ENCODE measurements at places on chromosomes 1 and 21.

DNA sequence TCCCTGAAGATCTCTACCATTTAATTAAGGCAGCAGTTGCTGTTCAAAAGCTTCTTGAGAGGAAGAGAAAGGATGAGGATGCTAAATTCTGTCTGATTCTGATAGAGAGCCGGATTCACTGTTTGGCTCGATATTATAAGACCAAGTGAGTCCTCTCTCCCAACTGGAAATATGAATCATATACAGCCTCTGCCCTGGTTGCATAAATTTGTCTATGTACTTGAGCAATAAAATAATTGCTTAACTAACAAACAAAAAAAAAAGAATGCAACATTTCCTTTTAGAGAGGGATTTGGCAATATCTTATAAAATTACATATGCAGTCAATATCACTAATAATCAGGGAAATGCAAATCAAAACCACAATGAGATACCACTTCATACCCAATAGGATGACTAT lies 26.8 kb downstream of the ALDH9A1 start:
- DNase-seq: no peak

GRCh38 chr21:41655259-41655658 lies 111.6 kb downstream of the RIPK4 start:
- no peak for DNase-seq

- no peak for DNase-seq
Measured at GRCh38 chr1:21278860-21279845, 11.1 kb downstream of the ECE1 start.

GRCh38 chr1:164617377-164618201 lies 58.6 kb downstream of the PBX1 start:
- DNase-seq: peak; percentile 19

DNA sequence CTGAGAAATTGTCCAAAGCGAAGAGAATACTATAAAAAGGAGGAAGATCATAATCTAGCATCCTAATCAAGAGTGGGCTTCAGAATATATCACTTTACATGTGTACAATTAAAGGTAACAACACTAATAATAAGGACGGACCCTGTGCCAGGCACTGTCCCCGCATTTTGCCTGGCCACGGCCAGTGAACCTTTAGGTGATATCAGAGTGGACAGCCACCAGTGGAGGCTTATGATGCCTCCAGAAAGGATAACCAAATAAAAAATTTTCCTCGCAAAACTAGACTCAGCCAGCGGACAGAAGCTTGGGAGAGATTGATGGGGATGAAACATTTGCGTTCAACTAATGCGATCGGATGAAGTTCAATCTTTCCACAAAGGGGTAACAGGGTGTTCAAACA lies 436.4 kb downstream of the NPHP4 start:
- DNase-seq: no peak

DNA sequence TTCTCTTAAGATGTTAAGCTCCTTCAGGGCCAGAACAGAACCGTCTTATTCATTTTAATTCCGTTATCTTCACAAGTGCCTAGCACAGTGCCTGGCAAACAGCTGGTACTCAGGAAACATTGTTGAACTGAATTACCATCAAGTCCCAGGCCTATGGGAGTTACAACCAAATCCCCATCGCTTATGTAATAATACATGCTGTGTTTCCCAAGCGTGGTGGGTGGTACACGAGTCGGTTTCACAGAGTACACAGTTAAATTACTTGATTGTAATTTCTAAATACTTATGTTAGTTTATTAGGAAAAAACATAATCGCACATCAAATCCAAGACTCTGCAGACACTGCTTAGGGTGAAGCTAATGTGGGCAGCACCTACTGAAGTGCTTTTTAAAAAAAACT lies 1.0 kb downstream of the ANGEL2 start:
- DNase-seq: peak; percentile 21

DNA sequence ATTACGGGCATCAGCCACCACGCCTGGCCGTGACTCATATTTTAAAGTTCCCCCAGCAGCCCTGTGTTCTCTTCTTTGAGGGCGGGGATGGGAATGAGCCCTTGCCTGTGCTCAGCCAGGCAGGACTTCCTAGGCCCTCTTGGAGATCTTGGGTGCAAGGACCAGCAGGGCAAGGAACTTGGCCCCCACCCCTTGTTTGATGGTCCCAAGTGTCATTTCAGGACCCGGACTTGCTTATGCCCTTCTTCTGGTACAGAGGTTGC lies 9.3 kb downstream of the RASSF5 start:
- no peak for DNase-seq

DNA sequence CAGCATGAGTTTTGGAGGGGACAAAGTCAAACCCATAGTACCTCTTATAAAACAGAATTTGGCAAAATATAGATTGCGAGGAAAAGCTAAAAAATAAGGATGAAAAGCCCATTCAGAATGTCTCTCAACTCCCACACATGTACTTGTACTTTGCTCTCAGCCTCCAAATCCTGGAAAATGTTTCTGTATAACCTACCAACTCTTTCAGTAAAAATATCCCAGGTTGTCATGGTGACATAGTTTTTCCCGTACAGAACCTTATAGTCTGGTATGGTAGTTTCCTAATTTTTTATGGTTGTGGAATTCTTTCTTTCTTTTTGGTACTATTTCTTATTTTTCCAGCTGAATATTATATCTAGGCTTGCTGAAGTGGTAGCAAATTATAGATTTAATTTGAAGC lies 15.5 kb upstream of the RPS6KC1 start:
- DNase-seq: no peak

- DNase-seq: peak; percentile 42
Measured at GRCh38 chr1:205286335-205286950, 35.1 kb downstream of the NUAK2 start.

DNA sequence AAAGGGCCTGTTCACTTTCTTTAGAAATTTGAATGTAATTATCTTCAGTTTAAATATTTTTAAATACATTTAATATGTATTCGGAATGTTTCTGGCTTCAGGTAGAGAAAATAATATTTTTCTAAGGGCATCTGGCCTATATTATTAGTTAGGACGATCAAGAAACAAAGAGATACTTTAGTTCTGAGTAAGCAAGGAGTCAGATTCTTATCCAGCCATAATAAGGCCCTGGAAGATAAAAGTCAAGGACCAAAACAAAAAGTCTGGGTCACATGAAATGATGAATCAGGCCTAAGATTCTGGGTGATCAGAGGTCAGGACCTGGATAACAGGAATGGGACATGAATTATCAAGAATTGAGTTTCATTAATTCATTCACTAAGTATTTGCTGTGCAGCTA lies 6.3 kb downstream of the PHC2 start:
- no peak for DNase-seq

GRCh38 chr21:14866859-14867765 lies 197.7 kb downstream of the NRIP1 start:
- DNase-seq: no peak

DNA sequence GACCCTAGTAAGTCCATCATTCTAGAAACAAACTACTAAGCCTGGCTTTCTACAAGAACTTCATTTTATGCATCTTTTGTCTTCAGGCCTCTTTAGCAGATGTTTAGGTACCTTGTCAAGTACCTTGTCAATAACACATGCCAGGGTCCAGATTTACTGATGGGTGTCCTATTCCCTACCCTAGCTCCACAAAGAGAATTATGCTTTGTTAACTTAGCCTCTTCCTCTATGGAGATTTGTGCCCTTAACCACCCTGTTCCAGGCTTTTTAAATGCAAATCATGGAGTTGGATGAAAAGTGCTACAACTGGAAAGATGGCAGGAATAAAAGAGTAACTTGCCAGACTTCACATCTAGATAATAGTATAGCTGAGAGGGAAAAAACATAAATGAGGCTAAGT lies 42.7 kb downstream of the SPATA46 start:
- DNase-seq: no peak

- no peak for DNase-seq
Measured at GRCh38 chr1:30476476-30476875, 246.9 kb downstream of the MATN1 start.

- DNase-seq: no peak
Measured at GRCh38 chr1:244968881-244969280, 104.5 kb upstream of the HNRNPU start.

DNA sequence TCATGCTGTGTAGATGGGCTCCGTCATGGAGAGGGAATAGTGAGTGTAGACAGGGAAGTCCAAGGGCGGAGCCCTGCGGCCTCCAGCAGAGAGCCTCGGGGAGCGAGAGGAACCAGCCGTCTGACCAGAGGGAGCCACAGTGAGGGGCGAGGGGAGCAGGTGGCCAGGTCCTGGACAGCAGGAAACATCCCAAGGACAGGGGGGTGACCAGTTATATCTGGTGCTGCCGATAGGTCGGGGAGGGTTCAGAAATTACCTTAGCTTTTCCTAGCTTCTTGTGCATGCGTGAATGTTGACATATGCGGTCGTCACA lies 46.5 kb downstream of the TRAPPC10 start:
- no peak for DNase-seq

DNA sequence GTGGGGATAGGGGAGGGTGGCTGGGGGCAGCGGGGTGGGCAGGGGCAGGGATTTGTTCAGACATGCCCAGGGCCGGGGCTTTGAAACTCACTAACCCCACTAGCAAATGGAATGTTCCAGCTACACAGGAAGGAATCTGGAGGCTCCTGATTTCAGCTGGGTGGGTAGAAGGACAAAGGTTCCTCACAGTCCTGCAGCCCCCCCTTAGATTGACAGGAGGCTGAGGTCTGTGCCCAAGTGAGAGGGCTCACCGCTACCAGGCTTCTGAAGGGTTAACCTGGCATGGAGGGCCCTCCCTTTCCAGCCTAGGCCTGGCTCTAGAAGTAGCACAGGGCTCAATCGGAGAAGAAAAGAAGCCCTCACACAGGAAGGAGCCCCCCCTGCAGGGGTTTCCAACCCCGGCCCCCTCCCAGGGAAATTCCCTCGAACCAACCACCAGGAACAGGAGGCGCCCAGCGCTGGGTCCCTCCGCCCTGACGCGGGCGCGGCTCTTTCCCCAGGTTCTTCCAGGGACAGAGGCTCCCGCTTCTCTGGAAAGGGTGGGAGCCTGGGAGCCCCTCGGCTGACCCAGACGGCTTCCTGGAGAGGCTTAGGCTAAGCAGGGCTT lies 3.3 kb downstream of the EPHA2 start:
- DNase-seq: no peak

DNA sequence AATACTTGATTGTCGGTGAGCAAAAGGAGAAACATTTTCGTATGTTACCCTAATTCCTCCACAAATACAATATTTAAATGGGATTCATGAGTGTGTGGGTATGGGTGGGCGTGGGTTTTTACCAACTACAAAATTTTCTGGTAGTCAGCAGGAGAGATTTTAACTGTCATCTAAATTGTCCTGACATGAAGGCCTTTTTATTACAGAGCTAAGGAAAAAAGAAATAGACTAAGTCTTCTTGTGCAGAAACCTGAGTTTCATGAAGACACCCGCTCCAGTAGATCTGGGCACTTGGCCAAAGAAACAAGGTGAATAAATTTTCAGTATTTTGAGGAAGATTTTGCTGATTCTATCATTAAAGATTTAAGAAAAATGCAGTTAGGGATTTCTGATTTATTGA lies 752 bp downstream of the RGS18 start:
- DNase-seq: no peak

DNA sequence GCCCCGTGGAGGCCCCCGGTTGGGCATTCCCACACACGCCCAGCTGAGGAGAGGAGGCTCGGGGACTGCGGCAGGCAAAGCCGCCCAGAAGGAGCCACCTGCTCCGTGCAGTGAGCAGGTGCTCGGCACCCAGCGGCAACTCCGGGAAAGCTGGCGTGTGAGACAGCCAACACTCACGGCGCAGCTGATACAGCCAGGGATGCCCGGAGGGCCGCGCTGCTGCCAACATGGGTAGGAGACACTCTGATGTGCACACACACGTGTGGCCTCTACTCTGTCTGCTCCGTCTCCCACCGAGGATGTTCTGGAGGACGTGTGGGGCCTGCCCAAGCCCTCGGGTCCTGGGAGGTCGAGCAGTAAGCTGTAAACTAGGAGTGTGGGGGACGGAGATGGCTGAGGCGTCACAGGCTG lies 12.9 kb downstream of the MORN1 start:
- no peak for DNase-seq

GRCh38 chr1:43843684-43844083 lies 89.9 kb upstream of the ARTN start:
- no peak for DNase-seq

DNA sequence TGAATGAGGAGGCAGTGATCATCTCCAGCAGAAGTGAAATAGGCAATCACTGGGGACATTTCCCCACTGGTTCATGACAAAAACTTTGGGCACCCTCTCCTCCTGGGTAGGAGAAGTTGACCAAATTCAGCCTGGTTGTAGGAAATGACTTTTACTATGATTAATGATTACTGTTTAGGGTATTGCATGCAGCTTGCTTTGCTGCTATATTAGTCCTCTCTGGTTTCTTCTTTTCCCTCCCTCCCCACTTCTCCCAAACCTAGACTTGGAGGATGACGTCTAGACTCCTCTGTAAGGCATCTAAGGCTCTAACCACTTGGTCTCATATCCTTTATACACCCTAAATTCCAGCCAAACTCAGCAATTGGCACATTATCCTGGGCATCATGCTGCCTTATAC lies 3.4 kb upstream of the RGS16 start:
- DNase-seq: no peak

DNA sequence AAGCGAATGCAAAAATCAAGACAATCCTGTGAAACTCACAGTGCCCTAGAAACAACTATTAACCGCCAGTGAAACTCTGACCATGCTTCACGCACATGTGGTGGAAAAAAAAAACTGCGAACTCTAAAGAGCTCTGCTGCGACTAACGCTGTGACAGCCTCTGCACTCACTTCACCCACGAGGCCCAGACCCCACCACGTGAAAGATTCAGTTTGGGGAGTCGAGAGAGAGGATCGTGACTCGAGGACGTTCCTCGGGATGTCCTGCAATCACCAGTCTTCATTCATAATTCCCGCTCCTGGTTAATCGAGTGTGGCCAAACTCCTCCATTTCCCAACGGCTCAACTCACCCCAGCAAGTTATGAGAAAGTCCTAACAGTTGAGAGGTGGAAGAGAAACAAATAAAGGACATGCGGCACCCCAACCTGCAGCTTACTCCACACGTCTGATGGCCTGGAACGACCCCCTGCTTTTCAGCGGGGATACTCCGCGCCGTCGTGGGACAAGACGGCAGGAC lies 1.1 kb downstream of the SERBP1 start:
- peak; percentile 49 for DNase-seq

- DNase-seq: no peak
Measured at GRCh38 chr1:153260585-153261280, 1.2 kb downstream of the LORICRIN start.

DNA sequence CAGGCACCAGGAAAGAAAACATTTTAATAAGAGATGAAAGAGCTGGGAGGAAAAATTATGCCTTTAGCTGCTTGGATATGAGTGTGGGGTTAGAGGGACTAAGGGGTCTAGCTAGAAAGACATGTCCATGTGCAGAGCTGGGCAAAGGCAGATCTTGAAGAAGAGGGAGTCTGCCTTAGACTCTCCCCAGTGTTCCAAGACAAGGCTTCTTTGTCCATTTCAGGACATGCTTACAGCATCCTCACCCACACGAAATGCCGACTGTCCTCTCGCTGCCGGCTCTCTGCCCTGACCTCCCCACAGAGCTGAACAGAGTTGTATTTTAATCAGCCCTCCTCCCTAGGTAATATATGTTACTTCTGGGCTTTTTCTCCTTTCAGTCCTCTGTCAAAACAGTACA lies 100.7 kb upstream of the ATP1B1 start:
- DNase-seq: no peak

- no peak for DNase-seq
Measured at GRCh38 chr1:88029142-88029541, 654.9 kb upstream of the PKN2 start.

GRCh38 chr1:153261281-153262069 lies 2.0 kb downstream of the LORICRIN start:
- peak; percentile 46 for DNase-seq

All from AG20443 (cell line).